Glomerular endothelial cell (primary cell): ENCODE measurements at places on chromosomes 12 and 14. TPM values are rescaled to one million over a fixed set of nuclear protein-coding genes. Genes with fewer than 3 reads are reported as not detected.

DNA sequence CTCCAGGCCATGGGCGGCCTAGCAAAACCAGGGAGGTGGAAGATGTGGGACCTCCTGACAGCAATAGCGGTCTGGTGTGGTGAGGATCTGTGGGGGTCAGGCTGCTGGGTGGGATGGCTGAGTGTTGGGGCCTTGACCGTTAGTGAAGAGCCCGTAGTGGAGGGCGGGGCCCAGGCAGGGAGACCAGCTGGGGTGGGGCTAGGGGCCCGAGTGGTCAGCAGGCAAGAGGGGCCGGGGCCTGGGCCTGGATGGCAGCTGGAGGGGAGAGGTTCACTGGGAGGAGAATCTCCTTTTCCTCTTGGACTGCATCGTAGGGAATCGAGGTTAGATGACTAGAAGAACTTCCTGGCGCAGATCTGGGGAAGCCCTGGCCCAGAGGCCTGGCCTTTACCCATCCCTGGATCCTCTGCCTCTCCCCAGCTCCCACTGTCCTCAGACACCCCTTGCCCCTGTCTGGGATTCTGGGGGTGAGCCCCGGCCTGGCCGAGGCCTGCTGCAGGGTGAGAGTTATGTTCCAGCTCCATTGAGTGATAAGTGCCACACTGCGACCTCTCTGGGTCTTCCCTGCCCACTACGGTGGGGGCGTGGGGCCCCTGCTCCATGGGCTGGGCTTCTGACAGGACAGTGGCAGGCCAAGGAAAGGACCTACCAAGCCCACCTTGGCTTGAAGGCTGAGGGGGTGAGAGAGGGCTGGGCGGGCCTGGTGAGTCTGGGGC lies 47.1 kb downstream of the KRT80 start:
- DNase-seq: no peak

GRCh38 chr14:87491816-87492215 lies 501.2 kb downstream of the GALC start:
- no peak for DNase-seq

- DNase-seq: no peak
Observed at GRCh38 chr12:29220632-29221336, 71.7 kb downstream of the FAR2 start.

The CD163 gene
- total RNA-seq: not detected in 2 replicates

DNA sequence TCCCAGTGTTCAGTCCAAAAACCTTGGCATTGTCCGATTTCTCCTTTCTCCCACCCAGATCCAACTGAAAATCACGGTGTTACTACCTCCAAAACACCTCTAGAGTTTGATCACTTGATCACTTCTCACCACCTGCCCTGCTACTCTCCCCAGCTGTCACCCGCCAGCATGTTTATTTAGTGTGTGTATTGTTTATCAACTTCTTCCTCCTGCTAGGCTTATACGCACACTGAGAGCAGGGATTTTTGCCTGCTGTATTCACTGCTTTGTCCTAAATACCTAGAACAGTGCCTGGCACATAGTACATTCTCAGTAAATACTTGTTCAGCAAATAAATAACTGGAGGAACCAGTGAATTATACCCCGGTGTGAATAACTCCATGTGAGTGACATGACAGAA lies 5.0 kb downstream of the BDKRB1 start:
- no peak for DNase-seq

DNA sequence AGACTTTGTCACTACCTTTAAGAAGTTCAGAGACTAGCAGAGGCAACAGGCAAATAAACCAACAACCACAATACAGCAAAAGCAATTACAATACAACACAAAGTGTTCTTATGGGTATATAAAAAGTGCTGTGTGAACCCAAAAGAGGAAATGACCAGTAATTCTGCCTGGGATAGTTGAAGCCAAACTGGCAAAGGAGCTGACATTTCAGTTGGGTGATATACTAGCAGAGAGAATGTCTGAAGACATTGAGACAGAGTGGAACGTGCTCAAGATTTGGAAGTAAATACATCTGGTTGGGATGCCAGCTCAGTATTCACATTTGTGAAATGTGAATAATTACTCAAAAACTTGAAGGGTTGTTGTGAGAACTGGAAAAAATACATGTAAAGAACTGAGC lies 80.6 kb upstream of the GTF2A1 start:
- no peak for DNase-seq

The BEST3 gene
- total RNA-seq: 0.06 and 0.82 TPM in 2 replicates

The DENR gene
- total RNA-seq: 33.4 and 34.3 TPM in 2 replicates

DNA sequence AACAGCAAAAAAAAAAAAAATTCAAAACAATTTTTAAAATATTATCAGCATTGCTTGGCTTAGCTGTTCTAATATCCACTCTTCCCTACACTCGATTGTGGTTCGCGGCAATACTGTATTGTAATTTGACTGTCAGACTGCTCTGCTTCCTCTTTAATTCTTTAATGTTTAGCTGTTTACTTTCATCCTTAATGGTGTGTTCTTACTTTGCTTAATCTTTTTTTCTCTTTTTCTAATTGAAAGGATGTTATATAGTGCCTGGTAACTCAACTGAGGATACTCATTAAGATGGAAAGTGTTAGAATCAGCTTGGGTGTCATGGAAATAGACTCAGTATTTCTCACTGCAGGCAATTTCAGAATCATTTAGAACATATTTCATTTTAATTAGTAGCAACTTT lies 2.0 kb downstream of the ANO4 start:
- DNase-seq: no peak

DNA sequence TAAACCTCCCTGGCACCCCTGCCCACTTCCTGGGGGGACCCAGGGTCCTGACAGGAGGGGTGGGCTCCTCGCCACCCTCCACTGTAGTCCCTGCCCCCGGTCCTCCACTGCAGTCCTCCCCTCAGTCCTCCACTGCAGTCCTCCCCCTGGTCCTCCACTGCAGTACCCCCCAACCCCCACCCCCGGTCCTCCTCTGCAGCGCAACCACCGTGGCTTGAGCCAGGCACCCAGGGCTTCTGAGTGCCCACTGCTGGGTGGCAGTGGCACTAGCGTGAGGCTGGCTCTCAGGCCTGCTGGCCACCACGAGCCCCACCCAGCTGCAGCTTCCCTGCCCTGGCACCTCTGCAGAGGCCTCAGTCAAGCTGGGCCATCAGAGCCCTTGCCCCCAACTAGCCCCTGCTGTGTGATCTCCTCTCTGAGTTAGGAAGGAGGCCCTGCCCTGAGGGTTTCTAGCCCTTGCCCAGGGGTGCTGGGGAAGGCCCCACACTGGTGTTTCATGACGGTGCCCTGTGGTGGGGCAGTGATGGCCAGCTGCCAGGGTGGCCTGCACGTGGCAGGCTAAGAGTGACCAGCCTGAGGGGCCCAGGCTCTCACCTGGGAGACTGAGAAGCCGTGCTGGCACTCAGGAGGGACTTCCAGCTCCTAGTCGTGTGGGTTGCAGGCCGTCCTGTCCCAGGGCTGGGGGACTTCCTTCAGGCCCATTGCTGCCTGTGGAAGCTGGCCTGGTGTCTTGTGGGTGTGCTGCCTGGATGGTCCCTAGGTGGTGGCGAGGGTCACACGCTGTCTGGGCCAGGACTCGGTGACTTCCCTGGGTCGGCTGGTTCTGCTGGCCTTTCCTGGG lies 9.7 kb downstream of the CEP170B start:
- no peak for DNase-seq

The ACOT6 gene
- total RNA-seq: not detected in 2 replicates

The SRRM4 gene
- total RNA-seq: not detected in 2 replicates

The KRT71 gene
- total RNA-seq: not detected in 2 replicates

The SDR9C7 gene
- not detected in 2 replicates for total RNA-seq

The PWP1 gene
- 112 and 126 TPM in 2 replicates for total RNA-seq

GRCh38 chr12:86484473-86484872 lies 228.3 kb upstream of the MGAT4C start:
- no peak for DNase-seq

- DNase-seq: no peak
Observed at GRCh38 chr12:63276537-63277365, 125.8 kb upstream of the AVPR1A start.

DNA sequence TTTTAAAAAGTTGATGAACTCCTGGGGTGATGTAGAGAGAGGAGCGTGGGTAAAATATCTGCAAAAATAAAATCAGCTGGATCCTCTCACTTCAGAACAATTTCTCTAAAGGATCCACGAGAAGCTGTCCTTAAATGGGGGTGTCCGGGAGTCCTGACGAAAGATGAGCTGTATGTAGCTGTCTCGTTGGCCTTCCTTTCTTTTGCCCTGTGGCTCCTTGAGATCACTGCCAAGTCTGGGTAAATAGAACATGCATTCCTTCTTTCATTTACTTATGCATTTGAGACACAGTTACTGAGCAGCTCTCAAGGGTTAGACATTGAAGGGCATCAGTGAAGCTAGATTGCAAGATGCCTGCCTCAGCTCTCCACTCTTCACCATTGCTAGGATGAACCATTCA lies 35.2 kb upstream of the TXNRD1 start:
- DNase-seq: no peak

- no peak for DNase-seq
Observed at GRCh38 chr12:105464406-105464805, 133.9 kb downstream of the C12orf75 start.

GRCh38 chr12:4987076-4988046 lies 56.3 kb upstream of the KCNA5 start:
- DNase-seq: no peak

DNA sequence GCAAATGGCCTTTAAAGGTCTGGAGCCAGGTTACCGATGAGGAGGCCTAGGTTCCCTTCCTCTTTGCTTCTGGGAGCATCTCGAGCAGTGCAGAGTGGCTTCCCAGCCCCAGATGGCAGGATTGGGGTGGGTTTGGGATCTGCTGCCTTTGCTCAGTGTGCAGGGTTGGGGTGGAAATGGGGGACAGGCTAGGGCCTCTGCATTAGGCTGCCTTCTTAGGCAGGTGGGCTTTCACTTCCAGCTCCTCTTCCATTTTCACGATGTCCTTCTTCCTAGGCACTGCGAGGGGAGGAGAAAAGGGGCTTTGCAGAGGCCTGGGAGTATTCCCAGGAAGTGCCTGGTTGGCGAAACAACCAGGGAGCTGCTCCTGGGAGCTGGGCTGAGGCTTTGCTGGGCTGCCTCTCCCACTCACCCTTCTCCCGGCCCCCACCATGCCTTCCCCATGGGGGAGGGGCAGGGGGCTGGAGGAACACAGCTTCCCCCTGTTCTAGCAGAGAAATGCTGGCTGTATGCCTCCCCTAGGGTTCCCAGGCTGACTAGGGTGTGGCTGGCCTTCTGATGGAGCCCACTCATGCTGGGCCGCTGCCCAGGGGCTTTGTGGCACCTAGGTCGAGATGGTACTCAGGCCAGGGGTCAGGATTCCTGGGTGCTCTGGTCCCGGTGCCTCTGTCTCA lies 2.4 kb downstream of the NR4A1 start:
- no peak for DNase-seq

- no peak for DNase-seq
Observed at GRCh38 chr12:108194585-108194984, 65.5 kb downstream of the WSCD2 start.

The ACSS3 gene
- 0.10 and 7.7 TPM in 2 replicates for total RNA-seq

DNA sequence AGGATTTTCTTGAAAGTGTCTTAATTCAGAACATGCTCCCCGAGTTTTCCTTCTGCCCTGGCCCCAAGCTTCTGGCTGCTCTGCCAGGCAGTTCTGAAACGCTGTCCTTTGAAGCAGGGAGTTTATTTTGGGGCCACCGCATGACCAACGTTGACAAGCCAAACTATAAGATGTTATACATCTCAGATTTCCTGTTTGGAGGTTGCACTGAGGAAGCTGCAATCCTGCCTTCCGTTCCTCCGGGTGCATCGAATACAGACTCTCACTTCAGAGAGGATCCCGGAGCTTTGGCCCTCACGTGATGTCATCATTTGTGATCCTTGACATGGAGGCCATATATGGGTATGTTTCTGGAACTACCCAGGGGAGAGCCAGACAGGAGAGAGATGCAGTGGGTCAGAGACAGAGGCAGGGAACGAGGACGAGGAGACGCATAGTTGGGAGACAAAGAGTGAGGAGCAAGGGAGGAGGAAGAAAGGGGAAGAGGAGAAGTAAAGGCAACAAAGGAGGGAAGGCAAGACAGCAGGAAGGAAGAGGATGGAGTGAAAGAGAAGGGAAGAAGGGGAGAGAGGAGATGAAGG lies at the start of gene ASB2:
TSS of gene ASB2 (minus strand) at position 94 of the 581 bp plus-strand sequence. CDS start 12,031 bp downstream, outside the sequence.
- DNase-seq: no peak

The NCOR2 gene
- 117 and 295 TPM in 2 replicates for total RNA-seq

DNA sequence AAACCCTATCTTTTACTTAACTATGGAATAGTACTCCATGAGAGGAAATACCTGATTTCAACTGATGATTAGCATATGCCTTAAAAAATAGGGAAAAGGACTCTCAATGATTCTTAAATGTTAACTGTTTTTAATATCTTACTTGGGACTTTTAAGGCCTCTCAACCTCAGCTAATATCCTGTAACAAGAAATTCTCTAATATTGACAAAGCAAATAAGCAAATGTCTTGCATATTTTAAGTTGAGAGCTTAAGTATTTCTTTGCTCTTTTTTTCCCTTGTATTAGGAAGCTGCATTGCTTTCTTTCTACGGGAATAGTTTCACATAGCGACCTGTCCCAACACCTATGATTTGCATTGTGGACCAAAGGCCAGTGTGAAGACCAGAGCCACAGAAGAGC lies 249.9 kb downstream of the BCAT1 start:
- no peak for DNase-seq

The TMBIM4 gene
- 99.6 and 112 TPM in 2 replicates for total RNA-seq

GRCh38 chr14:100748403-100748802 lies 21.7 kb downstream of the DLK1 start:
- no peak for DNase-seq

GRCh38 chr14:89304972-89305703 lies 111.9 kb downstream of the FOXN3 start:
- DNase-seq: peak; percentile 37

DNA sequence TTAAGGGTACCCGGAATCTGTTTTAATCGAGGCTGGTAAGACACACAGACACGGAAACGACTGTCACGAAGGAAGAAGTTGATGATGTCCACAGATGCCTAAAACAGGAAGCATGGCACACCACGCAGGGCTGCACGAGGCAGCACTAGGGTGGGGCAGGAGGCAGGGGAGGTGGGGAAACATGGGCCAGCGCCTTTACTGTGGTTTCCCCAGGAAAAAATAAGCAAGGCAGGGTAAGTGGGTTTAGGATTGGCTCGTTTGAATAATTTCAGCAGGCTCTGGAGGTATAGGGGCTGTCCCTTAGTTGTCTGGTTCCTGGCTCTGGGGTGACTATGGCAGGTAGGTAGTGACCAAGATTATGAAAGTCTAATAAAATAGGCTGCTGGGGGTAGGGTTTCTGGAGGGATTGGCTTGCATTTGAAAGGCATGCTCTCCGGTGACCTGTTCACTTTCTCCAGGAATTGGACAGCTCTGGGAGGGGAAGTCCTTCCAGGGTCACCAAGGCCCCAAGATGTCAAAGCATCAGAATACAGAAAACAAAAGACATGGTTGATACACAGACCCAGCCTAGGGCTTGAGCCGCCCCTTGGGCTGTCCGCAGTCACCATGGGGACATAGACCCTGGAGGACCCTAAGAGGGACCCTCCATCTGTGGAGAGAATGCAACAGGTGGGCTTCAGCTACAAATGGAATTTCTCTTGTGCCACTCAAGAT lies 35.3 kb downstream of the MAP1LC3B2 start:
- DNase-seq: no peak
